ENCODE measurements at places on chromosomes 13 and 19. TPM values are rescaled to one million over a fixed set of nuclear protein-coding genes. Genes with fewer than 3 reads are reported as not detected.

CELF5 gene
- not detected for total RNA-seq

SYNE4 gene
- total RNA-seq = 1.0 TPM

RNF225 gene
- not detected for total RNA-seq

ZNF177 gene
- total RNA-seq = 3.6 TPM

ZNF223 gene
- total RNA-seq = 6.3 TPM

ZNF112 gene
- 8.0 TPM for total RNA-seq

DNA sequence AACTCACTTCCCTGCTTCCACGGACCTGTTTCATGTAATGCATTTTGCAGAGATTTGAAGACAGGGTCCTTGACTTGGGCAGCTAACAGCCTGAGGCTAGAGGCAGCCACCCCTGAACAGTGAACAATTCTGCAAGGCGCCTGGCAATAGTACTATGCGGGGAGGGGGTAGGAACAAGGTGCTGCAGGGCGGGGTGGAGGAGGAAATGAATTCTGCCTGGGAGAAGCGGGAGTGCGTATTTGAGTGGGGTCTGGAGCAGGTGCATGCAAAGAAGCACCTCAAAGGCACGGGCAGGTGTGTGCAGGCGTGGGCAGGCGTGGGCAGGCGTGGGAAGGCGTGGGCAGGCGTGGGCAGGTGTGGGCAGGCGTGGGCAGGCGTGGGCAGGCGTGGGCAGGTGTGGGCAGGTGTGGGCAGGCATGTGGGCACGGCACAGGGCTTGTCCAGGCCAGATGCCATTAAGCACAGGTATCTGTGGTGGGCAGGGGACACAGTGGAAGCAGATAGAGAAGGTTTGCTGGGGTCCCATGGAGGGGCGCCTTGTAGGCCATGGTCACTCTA is 130.4 kb upstream of the GJB6 start:
- DNase-seq = no peak

DNA sequence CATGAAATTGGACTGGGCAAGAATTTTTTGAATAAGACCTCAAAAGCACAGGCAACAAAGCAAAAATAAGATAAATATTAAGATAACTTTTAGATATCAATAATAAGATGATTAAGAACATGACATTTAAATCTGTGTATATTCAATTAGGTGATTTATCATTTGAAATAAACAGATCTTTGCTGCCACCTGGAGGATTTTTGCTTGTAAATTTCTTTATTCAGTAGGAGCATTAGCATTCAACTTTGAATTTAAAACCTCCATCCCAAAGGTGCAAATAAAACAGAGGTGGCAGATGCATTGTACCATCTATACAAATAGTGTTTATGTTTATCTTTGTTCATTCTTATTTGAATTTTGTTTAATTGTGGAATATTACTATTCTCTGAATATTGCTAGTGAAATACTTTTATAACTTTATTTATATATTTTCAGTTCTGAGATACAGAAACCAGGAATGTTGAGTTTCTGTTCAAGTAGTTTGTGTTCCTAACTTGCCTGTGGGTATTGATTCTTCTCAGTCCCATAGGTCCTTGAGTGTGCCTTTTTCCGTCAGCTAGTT is 20.9 kb downstream of the COG6 start:
- DNase-seq = no peak

- DNase-seq = no peak
Observed at GRCh38 chr13:52127378-52127777, 1.5 kb downstream of the NEK5 start.

GRCh38 chr19:21824679-21825078 is 11.3 kb downstream of the ZNF43 start:
- DNase-seq = no peak

- no peak for DNase-seq
Observed at GRCh38 chr19:30852168-30852567, 480.0 kb downstream of the ZNF536 start.

- DNase-seq = no peak
Observed at GRCh38 chr19:41377977-41378709, 1.8 kb downstream of the TMEM91 start.

- DNase-seq = no peak
Observed at GRCh38 chr13:42334329-42334706, 62.4 kb downstream of the AKAP11 start.

- DNase-seq = no peak
Observed at GRCh38 chr19:48122421-48122820, 11.8 kb upstream of the PLA2G4C start.

DNA sequence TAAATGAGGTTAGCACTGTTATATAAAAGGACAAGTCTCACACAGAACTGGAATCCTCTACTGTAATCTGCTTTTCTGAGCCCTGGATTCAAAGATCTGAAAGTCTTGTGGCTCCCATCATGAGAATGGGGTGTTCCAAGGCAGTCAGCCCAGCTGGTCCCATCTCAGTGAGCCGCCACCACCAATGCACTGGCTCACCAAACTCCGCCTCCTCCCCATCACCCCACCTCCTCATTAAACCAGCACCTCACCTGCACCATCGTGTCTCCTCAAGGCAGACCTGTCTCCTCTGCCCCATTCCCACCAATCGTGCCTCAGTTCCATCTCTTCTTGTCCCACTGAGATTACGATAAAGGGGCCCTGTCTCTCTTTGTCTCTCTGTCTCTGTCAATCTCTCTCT is 166.7 kb downstream of the USP12 start:
- no peak for DNase-seq

DNA sequence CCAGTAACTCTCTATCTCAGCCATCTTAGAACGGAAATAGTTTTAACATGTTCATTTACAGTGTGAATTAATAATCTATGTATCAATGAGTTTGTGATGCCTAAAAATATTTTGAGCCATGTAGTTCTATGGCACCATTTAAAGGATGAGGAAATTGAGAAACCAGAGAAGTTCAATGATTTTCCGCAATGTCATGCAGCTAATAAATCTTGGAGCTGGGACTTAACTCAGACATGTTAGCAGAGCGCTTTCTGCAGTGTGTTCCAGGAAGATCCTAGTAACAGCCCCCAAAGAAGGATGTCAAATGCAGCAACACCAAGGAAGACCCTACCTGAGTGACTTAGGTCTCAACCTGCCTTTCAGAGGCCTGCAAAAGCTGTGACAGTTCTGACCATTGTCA is 99.3 kb upstream of the RAP2A start:
- no peak for DNase-seq

- DNase-seq = no peak
Observed at GRCh38 chr13:79407349-79407979, 1.4 kb upstream of the RBM26 start.

DNA sequence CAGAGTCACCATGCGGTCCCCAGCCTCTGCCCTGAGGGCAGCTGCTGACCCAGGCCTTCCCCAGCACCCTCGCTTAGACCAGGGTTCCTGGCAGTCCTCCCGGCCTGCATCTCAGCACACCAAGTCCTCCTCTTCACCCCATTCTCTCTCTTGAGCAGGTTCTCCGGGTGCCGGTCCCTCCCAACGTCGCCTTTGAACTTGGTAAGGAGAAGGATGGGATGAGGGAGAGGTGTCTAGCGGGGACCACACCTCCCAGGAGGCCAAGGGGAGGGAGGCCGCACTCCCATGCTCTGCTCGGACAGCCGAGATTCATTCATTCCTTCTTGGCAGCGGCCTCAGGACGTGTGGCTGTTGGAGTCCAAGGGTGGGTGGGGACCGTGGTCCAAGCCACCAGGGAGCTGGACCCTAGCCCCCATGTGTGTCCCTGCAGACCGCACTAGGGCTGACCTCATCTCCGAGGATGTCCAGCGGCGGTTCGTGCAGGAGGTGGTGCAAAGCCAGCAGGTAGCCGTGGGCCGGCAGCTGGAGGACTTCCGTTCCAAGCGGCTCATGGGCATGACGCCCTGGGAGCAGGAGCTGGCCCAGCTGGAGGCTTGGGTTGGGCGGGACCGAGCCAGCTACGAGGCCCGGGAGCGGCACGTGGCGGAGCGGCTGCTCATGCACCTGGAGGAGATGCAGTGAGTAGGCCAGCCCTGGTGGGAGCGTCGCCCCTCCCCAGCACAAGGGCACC is 9.4 kb downstream of the ARHGEF1 start:
- DNase-seq = no peak

- no peak for DNase-seq
Observed at GRCh38 chr19:1932395-1932794, 8.6 kb upstream of the CSNK1G2 start.

Data from aorta (tissue), 5 donors.